AG08395 (cell line): ENCODE measurements at places on chromosomes 6 and 20.

DNA sequence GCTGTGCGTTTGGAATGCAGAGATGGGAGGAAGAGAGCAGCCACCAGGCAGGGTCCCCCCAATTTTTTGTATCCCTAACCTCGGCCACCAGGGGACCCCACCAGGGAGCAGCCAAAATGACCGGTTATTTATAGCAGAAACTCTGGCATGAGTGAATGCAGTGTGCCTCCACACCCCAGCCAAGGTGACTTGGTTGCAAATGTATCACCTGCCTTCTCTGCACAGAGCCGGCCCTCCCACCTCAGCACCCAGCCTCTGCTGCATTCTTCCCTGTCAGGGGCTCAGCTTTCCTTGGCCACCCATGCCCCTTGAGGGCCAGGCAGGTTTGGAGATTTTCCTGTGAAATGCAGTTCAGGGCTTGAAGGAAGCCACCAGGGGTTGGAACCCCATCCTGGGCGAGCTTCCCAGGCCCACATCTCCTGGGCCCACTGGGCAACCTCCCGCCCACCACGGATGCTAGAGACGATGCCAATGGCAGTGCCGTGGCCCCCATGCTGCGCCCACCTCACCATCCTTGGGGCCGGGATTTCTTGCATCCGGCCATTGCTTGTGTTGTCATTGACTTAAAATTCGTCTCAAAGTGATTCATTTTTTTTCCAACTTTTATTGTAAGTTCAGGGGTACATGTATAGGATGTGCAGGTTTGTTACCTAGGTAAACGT is 291.6 kb downstream of the TAF4 start:
- no peak for DNase-seq

DNA sequence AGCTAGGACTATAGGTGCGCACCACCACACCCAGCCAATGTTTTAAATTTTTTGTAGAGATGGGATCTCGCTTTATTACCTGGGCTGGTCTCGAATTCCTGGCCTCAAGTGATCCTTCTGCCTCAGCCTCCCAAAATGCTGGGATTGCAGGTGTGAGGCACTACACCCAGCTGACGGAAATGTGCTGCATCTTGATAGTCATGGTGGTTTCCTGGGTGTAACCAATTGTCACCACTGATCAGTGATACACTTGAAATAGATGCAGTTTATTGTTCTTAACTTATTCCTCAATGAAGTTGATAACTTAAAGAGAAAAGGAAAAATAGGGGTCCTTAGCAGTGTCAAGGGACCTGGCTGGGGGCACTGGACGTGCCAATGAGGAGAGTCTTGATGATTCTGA is 92.4 kb downstream of the PPP1R14C start:
- DNase-seq = no peak

DNA sequence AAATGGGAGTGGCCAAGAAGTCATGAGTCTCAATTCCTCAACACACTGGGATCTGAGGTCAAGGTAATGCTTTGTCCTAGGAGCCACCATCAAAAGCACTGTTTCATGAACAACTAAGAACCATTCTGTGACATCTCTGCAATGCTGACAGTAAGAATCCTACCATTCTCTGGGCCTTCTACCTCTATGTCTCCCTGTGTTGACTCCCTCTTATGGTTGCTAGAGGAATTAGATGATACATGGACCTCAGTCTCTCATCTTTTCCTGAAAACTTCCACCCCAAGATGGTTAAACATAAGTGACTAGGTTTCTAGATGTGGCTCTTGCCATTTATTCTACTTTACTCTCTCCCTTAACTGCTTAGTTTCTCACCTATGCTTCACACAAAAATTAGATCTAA is 9.1 kb downstream of the MTRF1L start:
- DNase-seq = peak; percentile 7

GRCh38 chr6:1679688-1680068 is 70.0 kb downstream of the FOXC1 start:
- no peak for DNase-seq

- peak; percentile 92 for DNase-seq
These were observed 35.9 kb downstream of the DUSP22 start for GRCh38 chr6:328136-328670.

- no peak for DNase-seq
These were observed 48.1 kb downstream of the NOL4L start for GRCh38 chr20:32536851-32537656.

DNA sequence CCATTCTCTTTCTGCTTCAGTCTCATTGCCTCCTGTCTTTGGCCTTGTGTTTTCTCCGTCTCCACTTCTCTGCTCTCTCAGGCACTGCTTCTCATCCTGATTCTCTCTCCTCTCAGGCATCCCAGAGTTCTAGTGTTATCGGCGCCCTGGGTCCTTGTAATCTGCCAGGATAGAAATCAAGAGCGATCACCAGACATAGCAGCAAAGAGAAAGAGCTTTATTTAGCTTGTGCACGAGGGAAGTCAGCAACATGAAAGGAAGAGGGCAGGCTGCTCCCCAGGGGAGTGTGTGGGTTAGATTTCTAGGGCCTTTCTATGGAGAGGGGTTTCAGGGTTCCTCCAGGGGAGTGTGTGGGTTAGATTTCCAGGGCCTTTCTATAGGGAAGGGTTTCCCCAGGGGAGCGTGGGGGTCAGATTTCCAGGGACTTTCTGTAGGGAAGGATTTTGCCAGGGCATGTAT is 32.5 kb downstream of the SUN5 start:
- no peak for DNase-seq

- no peak for DNase-seq
These were observed 23.0 kb downstream of the IL17F start for GRCh38 chr6:52221302-52221701.

GRCh38 chr6:13033145-13033544 is 295.2 kb downstream of the TBC1D7 start:
- DNase-seq = no peak

DNA sequence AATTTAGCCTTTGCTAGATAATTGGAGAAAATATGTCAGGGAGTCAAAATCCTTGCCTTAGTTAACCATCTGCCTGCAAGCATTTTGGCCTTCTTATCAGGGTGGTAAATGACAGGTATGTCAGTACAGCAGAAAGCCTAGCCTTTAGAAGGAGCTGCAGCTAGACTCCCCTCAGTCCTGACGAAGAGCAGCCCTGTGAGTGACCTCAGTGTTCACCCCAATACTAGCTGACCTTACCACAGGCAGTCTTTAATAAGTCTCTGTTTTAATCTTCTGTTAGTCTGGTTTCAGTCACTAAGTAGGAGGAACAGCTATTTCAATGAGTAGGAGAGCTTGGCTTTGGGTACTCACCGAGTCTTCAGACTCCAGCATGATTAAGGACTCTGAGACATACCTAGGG is 340.0 kb upstream of the FLRT3 start:
- no peak for DNase-seq

GRCh38 chr6:92647630-92648029 is 771.7 kb downstream of the EPHA7 start:
- no peak for DNase-seq

DNA sequence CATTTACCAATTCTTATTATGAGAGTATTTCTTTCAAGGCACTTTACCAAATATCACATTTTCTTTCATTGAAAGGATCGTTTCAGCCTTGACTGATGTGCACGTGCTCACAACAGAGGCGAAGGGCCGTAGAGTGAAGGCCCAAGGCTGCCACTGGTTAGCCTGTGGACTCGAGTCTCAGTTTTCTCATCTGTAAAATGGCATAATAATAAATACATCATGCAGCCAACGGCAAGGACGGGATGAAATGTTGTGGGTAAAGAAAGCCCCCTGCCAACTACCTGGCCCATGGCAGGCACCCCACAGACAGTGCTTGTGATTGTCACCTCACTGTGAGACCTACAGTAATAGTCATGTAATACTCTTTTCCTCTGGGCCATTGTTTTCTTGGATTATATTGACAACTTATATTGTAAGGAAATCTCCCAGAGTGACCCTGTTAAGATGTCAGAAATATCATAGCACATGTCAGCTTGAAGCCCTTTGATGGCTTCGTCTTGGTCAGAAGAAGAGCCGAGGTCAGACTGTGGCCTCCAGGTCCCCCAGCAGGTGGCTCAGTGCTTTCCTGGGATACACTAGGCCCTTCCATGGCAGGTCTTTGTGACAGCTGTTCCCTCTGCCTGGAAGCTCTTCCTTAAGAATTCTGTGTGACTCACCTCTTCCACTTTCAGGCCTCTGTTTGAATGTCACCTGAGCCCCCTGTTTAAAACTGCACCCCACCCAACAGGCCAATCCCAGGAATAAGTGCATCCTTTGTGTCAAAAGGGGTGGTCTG is 36.3 kb downstream of the FAM50B start:
- DNase-seq = no peak

DNA sequence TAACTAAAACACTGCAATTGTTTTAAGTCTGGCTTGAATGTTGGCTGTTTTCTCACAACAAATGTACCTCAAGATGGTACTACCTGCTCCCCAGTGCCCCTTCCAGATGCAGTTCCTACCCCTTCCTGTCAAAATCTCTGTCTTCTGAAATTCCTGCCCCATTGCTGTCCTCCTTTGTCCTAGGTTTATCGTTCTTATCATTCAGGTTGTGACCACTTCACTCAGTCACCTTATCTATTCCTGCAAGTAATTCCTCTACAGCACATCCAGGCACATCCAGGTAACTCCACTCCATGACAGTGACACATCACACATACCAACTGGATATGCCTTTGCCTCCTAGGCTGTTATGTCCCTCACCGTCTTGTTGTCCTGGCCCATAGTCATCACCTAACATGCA is 90.2 kb downstream of the TRDN start:
- no peak for DNase-seq

DNA sequence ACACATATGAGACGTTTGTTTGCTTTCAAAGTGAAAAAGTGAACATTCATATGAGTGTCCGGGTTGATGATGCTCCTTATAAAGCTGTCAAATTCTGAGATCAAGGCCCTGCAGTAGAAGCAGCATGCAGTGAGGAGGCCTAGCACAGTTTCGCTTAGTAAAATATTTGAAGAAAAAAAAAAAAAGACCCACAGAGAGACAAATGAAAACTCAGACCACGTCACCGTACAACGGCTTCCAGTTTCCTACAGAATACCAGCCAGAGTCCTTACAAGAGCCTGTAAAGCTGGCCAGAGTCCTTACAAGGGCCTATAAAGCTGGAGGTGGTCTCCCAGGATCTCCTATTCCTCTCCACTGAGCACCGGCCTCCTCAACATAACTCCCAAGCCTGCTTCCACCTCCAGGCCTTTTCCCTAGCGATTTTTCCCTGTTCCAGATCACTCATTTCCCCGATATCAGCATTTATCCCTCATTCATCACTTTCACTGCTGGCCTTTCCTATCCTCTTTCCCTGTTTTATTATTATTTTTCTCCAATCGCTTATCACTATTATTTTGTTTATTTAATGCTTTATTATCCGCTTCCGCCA is 1.5 kb upstream of the HMGN4 start:
- no peak for DNase-seq

DNA sequence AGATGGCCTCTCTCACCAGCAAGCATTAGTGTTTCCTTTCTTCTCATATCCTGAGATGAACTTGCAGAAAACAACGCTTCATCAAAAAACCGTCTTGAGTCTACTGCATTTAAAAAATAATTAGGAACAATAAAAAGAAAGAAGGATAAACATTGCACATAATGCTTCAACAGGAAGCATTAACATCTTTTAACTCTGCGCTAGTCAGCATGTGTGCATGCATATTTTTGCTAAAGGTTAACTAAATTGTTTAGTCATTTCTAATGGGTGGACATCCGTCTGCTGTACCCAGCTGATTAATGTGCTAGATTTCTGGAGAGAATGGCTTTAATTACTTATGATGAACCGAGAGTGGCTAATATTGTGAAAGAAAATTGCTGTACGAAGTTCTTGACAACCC is 349.3 kb downstream of the SOX4 start:
- DNase-seq = peak; percentile 18

DNA sequence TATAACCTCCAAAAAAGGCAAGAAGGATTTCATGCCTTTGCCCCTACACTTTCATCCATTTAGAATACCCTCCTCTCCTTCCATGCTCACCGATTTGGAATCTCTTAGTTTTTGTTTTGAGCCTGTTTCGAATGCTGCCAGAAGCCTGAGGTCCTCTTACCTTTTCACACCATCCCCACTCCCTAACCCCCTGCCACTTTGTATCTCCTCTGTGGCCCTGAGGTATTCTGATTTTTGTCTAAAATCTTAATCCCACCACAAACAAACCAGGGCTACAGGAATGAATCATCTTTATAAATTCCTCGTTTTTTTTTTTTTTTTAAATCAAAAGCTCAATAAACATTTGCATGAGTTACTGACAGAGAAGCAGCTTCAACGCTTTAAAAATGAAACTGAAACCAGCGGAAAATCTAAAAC is 1.6 kb upstream of the RPS12 start:
- no peak for DNase-seq

GRCh38 chr6:56292505-56293181 is 45.3 kb upstream of the COL21A1 start:
- peak; percentile 76 for DNase-seq

GRCh38 chr20:62835931-62836861 is 19.3 kb downstream of the COL9A3 start:
- no peak for DNase-seq
